ENCODE measurements at places on chromosomes 13 and 19.

DNA sequence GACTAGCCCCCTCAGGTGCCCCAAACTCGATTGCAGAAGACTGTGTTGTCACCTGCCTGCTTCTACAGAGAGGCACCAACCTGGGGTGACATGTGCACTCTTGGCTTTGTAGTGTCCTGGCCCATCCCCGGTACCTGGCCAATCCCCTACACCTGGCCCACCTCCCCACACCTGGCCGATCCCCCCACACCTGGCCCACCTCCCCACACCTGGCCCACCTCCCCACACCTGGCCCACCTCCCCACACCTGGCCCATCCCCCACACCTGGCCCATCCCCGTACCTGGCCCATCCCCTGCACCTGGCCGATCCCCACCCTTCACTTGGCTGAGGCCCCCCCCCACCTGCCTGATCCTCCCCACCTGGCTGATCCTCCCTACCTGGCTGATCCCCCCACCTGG lies 25.4 kb downstream of the ATP11A start:
- DNase-seq: no peak

DNA sequence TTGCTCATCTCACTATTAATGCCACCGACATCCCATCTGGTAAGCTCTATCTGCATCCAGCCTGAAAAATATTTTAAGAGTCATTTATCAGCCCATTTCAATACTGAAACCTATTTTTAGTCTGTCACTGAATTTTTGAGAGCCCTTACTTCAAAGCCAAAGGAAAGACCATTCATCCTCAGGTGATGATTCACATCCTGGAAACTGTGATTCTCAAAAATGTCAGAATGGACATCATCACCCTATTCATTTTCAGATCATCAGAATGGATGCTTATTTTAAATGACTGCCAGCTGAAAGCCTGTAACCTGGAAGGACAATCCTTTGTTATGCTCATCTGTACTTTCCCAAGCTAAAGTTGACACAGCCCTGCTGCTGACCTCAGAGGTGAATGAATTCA lies 27.0 kb downstream of the TNFSF11 start:
- no peak for DNase-seq

DNA sequence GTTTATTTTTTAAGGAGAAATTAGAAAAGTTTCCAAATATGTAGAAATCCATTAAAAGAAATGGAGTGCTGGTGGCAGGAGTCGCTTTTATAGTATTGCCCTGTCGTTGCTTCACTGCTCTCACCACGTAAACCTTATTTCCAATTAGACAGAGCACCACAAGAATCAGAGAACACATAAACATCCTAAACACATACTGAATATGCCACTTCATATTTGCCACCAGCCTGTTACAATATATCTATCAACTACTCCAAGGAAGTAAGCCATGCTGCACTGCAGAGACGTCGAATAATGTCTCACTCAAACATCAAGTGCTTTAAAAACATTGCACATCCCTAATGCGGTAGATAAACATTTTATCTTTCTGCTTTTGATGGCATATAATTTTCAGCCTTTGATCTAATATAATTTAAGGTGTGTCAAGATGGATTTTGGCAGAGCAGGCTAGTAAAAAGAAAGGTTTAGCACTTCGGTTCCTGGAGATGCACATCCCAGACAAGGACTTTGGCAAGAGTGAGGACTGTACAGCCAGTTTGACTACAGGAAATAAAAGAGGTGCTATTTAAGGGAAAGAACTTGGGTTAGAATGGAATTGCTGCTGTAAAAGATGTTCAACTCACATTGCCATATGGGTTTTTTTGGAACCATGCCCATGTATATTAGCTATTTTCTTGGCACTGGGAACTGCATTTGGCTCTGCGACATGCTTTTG lies 932.3 kb downstream of the EFNB2 start:
- DNase-seq: no peak

- DNase-seq: peak; percentile 19
These were observed 17.9 kb upstream of the RFC3 start for GRCh38 chr13:33799950-33800592.

GRCh38 chr13:29684441-29684840 lies 89.0 kb upstream of the SLC7A1 start:
- DNase-seq: no peak

DNA sequence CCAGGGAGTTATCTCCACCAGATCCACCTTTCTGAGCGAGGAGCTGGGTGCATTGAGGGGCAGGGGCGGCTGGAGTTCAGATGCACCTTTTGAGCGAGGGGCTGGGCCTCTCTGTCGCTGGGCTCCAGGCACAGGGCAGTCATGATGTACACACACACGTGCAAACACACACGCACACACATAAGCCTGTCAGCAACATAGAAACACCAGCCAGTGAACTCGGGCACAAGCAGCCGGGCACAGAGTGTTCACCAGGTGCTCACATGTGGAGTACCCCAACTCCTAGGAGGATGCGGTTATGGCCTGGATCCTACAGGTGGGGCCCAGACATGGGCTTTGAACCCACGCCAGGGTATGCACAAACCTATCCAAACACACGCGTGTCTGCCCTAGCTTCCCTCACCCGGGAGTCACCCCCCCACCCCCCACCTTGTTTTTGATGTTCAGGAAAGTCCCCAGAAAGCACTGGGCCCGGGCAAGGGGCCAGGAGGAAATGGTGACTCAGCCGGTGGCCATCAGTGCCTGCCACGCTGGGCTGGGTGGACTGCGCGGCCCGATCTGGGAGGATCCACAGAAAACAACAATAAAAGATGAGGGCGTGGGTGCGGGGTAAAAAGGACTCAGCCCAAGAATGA lies 13.3 kb downstream of the ARRDC2 start:
- no peak for DNase-seq

GRCh38 chr19:28435551-28436271 lies 777.2 kb downstream of the UQCRFS1 start:
- no peak for DNase-seq

GRCh38 chr19:18362934-18363542 lies 22.6 kb downstream of the PGPEP1 start:
- DNase-seq: no peak

All from Jurkat, Clone E6-1 (cell line).